ENCODE measurements at places on chromosomes 11 and 22.

GRCh38 chr11:129849447-129850130 is 33.9 kb downstream of the TMEM45B start:
- DNase-seq, result no peak

DNA sequence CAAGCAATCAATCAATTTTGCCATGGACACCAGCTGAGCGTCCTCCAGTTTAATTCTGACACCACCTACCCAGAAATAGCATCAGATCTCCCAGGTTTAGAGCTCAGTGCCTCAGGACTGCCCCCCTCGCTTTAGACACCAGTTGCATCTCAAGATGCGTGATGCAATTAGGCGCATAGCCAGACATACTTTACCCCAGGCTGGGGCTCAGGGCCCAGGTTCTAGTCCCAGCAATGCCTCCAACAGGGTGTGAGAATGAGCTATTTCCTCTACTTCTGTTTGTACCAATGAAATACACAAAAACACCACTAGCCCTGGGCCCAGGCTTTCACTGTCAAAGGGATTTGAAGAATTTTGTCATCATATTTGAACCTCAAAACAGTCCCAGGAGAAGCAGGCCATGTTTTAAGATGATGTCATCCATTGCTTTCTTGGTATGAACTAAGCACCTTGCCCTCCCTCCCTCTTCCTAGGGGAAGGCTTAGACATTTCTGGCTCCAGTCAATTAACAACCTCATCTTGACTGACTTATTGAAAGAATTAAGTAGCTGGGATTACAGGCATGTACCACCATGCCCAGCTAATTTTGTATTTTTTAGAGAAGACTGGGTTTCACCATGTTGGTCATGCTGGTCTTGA is 61.5 kb upstream of the INCENP start:
- DNase-seq, result no peak

GRCh38 chr22:44947049-44947448 is 62.8 kb downstream of the PHF21B start:
- DNase-seq, result no peak

GRCh38 chr11:108536783-108537182 is 38.6 kb upstream of the POGLUT3 start:
- DNase-seq, result no peak

- no peak for DNase-seq
These were observed 58.5 kb downstream of the PPP2R1B start for GRCh38 chr11:111707691-111708067.

GRCh38 chr11:58530236-58530635 is 22.3 kb upstream of the OR5B21 start:
- no peak for DNase-seq

DNA sequence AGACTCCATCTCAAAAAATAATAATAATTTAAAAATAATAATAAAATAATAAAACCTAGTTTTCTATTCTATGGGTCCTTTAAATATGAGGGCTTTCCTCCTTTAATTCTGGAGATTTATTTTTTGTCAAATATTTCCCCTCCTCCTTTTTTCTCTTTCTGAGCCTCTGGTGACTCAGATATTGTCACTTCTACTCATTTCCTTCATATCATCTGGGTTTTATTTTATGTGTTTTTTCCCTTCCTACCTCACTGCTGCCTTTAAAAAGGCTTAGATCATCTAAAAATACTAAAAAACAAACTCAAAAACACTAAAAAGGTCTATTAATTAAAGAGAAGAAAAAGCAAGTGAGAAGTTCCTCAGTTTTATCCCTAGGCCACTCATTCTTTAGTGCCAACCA is 138.9 kb downstream of the SPON1 start:
- no peak for DNase-seq

DNA sequence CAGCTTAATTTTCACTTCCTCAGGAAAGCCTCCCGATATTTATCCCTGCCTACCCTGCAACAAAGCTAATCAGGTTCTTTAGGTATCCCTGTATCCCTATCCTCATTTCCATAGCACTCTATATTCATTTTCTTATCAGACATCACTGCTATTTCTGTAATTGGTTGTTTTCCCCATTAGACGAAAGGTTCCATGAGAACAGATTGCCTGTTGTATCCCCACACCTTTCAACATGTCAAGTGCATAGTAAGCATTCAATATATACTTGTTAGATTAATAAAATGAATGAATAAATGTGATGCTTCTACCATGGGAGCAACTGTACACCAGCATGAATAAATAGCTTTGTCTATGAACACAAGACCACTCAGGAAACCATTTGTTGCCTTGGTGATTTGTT is 499.8 kb downstream of the DLG2 start:
- peak; percentile 5 for DNase-seq

DNA sequence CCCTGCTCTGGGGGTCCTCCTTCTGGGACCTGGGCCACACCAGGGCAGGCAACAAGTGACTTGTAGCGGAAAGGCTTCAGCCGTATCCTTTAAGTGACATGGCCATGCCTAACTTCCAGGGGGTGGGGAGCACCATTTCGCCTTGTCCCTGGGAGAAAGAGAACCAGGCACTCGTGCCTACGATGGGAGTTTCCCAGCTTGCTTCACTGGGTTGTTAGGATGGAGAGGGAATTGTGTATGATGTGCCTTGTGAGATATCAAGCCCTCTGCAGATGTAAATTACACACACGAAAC is 151.4 kb downstream of the CACNA1I start:
- no peak for DNase-seq

GRCh38 chr11:111427471-111427912 is 48.4 kb upstream of the POU2AF1 start:
- DNase-seq, result peak; percentile 73

GRCh38 chr11:75301601-75302345 is 49.7 kb downstream of the ARRB1 start:
- peak; percentile 55 for DNase-seq

- no peak for DNase-seq
These were observed 74.1 kb upstream of the CHRM4 start for GRCh38 chr11:46465683-46466082.

DNA sequence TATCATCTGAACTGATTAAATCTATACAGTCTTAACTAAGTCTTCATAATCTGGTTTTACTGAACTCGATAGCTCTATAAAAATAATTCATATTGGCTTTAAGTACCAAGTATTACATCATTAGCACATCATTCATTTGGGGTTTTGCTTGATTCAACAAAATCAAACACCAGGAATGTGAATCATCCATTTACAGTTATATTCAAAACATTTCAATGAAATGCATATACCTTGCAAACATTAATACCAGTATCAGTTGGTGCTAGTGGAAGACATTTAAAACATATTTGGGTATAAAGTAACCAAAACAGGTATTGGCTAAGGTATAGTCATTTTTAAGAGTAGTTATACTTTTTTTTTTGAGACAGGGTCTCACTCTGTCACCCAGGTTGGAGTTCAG is 12.2 kb upstream of the CCDC89 start:
- no peak for DNase-seq

GRCh38 chr22:49934160-49934890 is 15.9 kb downstream of the CRELD2 start:
- DNase-seq, result no peak

DNA sequence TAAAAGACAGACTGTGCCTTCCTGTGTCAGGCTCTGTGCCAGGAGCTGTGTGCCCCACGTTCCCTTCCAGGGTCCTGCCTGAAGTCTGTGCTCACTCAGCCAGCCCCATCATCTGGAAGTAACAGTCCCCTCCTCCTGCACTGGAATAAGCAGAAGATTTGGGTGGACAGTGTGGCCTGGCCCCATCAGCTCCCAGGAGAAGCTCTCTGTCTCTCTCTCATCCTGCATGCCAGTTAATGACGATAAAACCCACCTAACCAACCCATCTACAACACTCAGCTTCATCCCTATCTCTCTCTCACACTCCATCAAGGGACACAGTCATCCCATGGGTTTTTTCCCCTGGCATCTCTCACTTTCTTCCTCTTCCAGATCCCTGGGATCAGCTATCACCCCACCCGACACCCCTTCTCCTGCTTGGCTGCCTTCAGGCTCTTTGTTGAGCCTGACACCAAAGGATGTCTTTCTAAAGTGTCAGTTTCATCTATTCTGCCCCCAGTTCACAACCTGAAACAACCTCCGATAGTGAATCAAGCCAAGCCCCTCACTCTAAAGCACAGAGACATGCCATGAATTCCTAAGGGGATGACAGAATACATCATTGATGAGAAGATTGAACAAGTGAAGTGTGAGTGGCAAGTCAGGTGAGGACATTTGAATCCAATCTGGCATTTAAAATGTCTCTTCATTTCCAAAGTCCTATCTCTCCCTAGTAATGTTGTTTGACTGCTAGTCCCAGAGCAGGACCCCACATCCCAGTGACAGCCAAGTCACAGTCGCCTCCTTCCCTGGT is 91.4 kb upstream of the TOP3B start:
- DNase-seq, result no peak

DNA sequence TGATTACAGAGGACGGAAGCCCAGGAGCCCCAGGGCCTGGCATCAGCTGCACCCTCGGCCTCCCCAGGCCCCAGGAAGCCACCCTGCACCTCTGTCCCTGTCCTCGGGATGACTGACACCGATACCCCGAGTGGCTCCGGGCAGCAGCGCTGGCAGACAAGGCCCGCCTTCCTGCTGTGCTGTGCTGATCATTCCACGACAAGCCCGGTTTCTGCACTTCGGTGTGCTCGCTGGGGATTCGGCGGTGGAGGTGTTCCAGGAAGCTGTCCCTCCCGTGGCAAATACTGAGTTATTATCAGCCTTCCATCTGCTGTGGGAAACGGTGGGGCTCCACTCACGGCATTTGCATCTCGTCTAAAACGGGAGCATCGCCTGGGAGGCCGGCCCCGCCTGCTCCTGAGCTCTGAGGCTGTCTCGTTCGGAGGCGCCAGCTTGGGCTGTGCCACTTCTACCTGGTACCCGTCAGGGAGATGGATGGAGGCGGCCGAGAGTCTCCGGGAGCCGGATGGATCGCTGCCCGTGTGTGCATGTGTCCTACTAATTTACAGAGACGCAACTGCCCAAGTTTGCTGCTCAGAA is 506.1 kb downstream of the BRD1 start:
- no peak for DNase-seq

- no peak for DNase-seq
These were observed 738.6 kb downstream of the BRD1 start for GRCh38 chr22:49088801-49089791.

- peak; percentile 67 for DNase-seq
These were observed 23.8 kb downstream of the LRP4 start for GRCh38 chr11:46894506-46894905.

- peak; percentile 42 for DNase-seq
These were observed 85.2 kb downstream of the CCDC81 start for GRCh38 chr11:86459682-86460460.

GRCh38 chr11:46736146-46736545 is 17.1 kb downstream of the F2 start:
- DNase-seq, result no peak

DNA sequence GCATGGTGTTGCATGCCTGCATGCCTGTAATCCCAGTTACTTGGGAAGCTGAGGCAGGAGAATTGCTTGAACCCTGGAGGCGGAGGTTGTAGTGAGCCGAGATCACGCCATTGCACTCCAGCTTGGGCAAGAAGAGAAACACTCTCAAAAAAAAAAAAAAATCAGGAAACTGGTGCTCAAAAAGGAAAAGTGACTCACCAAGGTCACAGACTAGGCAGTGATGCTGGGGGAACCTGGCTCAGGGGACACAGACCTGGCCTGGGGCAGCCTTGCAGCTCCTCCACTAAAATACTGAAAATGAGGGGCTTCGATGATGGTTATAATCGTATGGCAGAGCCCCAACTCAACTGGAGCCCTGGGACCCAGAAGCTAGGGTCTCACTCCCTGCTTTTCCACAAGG is 8.1 kb upstream of the SLC35E4 start:
- DNase-seq, result no peak

GRCh38 chr11:134853992-134854991 is 442.2 kb upstream of the B3GAT1 start:
- DNase-seq, result no peak

GRCh38 chr11:19420868-19421533 is 180.3 kb upstream of the E2F8 start:
- DNase-seq, result no peak

DNA sequence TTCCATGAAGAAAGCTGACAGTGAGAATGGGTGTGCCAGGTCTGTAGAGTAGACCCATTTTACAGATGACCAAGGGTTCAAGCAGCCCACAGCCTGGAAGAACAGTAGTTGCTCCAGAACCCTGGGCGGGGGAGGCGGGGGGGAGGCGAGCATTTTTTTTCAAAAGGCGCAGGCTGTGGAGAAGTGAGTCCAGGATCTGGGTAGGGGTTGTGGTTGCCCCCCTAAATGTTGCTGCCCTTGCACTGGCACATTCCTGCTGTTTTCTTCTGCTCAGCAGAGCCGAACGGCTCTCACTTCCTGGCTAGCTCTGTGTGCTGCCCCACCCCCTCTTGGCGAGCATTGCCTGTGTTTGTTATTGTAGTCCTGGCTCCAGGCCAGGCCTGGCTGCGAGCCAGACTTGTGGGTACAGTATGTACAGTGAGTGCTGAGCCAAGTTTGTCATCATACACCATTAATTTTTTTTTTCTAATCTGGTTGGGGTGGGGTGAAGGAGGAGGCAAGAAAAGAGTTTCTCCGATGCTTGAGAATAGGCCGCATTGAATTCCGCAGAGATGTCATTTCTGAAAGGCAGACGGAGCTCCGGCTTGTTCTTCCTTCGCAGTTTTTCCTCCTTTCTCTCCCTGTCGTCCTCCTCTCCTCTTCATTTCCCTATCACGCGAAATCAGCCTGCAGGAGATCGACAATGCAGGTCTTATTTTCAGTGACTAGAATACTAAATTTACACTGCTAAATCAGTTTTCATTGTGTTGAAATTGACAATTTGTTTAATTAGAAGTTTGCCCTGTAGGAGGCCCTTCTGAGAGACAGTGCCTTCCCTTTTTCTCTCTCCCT is 100.5 kb downstream of the ZBTB16 start:
- peak; percentile 96 for DNase-seq

DNA sequence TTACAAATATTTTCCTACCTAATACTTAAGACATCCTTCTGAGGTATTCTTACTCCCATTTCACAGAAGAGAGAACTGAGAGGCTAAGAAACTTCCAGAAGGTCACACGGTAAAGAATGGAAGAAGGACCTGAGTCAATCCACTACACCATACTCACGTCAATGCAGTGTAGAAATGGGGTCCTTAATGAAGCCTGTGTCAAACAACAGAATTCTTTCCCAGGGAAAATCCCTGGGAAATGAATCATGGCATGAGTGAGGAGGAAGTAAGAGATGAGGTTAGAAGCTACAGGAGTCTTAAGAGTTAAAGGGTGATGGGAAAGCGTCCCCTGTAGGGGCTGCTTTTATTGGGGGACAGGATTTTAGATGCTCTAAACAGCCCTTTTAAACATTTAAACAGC is 147.9 kb downstream of the C11orf91 start:
- no peak for DNase-seq

DNA sequence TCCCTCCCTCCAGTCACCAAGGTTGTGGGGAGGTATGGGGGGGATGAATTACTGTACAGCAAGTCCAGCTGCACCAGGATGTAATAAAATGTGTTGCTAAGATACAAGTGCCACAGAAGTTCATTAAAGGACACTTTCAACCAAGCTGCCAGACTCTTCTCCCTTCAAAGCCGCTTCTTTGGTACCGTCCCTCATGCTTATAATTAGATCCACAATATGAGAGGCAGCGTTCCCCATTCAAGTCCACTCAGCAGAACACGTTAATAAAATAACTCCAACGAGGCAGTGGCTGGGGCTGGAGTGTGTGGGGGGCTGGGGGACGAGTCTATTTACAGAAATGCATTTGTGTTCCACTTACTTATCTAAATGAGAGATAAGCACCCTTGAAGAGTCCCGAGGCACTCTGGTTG is 14.7 kb downstream of the PHF21B start:
- peak; percentile 50 for DNase-seq

Measured in NCI-H2029 (cell line).